ENCODE measurements at places on chromosomes 5 and 9. TPM values are rescaled to one million over a fixed set of nuclear protein-coding genes. Genes with fewer than 3 reads are reported as not detected.

Gene DMRTA1
- total RNA-seq = 1.3 TPM

- no peak for DNase-seq
These were observed 542.0 kb upstream of the TRPC7 start for GRCh38 chr5:136907371-136907770.

DNA sequence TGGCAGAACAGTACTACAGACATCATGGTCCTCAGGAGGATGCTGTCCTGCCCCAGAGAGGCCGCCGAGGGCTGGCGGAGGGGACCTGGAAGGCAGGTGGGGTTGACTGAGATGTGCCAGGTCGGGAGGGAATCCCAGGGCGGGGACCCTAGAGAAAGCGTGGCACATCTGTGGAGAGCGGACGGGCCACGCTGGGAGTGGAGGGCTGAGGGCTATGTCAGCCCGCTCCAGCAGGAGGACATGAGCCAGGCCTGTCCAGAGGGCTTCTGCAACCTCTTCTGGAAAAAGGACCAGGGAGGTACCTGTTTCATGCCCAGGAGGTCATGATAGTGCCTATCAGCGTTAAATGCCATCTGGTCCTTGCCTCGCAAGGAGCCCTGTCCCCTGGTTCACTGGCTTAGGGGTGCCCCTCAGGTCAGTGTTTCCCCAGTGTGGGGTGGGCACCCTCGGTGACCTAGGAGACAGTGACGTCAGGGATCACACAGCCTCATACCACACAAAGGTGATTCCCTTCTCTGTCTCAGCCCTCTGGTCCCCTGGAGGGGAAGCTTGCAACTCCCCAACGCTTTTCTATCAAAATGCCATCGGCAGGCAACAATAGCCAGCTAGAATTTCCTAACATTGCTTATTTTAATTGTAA lies 103.6 kb upstream of the IER5L start:
- DNase-seq = no peak

- DNase-seq = no peak
These were observed 16.1 kb downstream of the ZFR start for GRCh38 chr5:32428426-32428825.

- no peak for DNase-seq
These were observed 415.9 kb upstream of the KLF4 start for GRCh38 chr9:107905308-107906020.

DNA sequence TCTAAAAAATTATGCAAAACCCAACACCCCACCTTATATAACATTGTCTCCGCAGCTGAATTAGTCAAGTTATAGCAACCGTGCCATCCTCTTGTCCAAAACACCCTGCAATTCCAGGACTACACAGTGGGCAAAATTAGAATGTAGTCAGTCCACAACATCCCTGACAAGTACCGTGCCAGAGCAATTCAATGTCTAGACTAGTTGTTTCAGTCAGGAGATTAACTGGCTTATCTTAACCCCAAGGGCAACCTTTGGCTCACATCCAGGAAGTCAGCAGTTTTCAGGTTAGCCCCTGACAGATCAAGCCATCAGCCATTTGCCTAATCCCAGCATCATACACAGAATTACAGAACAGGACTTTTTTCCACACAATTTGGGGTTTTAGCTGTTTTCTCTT lies 240.8 kb upstream of the TMEM161B start:
- no peak for DNase-seq

Gene STRBP
- total RNA-seq = 14.5 TPM

Gene ADAMTS16
- 3.9 TPM for total RNA-seq

Gene POLE3
- 114 TPM for total RNA-seq

DNA sequence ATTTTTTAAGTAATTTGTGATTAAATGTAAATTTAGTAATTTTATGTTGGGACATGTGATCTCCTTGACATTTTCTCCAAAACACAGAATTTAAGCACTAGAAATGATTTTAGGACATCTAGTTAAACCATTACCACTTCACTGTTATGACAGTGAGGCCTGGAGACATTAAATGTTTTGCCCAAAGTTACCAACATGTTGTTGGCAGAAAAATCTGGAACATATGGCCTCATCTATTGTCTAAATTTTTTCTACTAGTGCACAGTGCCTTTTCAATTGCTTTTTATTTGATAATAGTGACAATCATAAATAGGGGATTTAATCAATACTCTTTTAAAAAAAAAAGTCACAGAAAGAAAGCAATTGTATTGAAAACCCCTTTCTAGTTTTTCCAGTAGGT lies 45.6 kb downstream of the PIK3R1 start:
- DNase-seq = no peak

- DNase-seq = no peak
These were observed 1.1 kb upstream of the FAM78A start for GRCh38 chr9:131277287-131277909.

Gene FAM120A
- total RNA-seq = 99.0 TPM

Gene LEAP2
- total RNA-seq = 0.77 TPM

Gene SLIT3
- total RNA-seq = 0.08 TPM

GRCh38 chr9:89690334-89690912 lies 85.6 kb downstream of the GADD45G start:
- no peak for DNase-seq

DNA sequence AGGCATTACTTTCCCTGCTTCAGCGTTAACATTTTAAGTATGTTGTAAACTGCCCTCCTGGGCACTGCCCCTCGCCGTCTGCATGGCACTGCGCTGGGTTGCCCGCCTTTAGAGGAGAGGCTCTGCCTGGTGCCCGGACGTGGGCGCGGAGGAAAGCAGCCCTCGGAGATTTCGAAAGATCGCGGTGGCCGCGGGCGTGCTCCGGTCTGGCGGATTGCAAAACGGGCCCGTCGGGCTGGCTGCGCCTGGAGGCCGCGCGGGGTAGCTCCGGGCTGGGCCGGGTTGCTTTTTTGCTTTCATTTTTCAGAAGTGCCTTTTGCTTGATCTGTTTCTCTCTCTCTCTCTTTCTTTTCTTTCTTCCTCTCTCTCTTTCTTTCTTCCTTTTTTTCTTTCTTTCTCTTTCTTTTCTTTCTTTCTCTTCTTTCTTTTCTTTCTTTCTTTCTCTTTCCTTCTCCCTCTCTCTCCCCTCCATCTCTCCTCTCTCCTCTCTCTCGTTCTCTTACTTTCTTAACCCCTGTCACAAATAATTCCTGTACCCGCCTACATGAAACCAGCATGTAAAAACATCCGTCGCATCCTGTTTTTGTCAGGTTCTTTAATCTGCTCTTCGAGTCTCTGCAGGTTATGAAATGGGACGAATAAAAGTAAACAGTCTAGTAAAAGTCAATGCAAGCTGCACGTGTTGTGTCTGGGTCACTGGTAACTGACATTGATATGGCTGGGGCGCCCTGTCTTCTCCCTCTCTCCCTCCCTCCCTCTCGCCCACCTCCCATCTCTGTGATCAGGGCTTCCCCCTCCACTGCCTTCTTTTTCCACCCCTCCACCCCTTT lies 1.7 kb downstream of the FST start:
- DNase-seq = peak; percentile 66

DNA sequence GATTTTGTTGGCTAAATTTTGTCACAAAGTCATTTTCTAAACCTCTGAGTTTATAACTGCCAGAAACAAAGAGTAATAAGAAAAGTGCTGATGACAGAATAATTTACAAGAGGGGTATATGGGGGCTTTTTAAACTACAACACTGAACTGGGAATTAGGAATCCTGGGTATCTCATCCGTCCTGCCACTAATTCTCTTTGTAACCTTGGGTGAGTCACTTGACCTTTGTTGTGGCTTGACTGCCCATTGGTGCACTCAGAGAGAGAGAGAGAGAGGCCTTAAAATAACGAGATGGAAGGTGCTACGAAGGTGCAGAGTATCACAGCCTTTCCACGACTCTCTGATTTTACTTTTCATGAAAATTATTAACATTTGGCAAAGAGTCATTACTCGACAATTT lies 130.3 kb upstream of the CNTLN start:
- no peak for DNase-seq

DNA sequence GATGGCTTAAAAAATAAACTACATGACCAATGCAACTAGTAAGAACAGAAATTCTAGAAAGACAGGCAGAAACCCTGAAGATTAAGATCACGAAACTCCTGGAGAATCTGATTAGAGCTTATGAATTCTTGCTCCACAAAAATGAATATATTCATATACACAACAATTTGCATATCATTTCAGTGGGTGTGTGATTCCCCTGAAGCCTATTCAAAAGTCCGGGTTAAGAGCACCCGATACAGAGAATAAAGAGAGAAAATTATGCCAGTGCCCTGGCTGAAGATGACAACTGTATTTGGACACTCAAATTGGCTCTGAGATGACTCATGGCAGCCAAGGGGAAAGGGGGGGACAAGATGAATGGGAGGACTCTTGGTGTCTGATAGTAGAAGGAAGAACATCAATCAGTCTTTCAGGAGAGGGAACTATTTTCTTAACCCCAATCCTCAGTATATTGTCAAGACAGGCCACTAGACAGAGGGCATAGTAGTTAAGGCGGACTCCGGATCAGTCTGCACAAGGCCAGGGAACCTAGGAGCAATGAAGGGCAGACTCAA lies 6.0 kb downstream of the TMOD1 start:
- DNase-seq = no peak

DNA sequence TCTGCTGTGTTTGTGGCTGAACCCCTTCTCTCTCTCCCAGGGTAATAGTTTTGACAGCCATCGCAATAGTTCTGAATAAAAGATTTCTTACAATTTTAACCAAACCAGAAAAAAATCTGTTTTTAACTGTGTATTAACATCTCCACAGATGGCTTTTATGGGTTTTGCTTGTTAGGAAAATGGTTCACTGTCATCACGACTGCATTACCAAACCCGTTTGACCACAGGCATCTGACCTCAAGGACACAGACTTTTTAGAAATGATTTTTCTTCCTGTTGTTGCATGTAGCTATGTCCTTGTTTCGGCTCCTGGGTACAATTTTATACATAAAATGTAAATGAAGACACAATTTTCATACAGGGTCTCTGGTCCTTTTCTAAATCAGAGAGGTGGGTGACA lies 316.1 kb downstream of the IRX1 start:
- DNase-seq = no peak

DNA sequence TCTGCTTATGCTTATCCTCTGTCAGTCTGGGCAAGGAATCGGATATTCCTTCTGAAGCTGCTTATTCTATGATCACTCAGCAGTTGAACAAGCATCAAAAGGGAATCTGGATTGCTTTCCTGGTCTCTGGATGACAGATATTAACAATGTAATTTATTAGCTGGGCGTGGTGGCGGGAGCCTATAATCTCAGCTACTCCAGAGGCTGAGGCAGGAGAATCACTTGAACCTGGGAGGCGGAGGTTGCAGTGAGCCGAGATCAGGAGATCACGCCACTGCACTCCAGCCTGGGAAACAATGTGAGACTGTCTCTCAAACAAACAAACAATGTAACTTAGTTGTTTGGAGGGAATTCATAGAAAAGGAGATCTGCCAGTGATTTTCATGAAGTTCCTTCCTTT lies 45.4 kb downstream of the DMRT1 start:
- no peak for DNase-seq

Gene PCA3
- not detected for total RNA-seq

DNA sequence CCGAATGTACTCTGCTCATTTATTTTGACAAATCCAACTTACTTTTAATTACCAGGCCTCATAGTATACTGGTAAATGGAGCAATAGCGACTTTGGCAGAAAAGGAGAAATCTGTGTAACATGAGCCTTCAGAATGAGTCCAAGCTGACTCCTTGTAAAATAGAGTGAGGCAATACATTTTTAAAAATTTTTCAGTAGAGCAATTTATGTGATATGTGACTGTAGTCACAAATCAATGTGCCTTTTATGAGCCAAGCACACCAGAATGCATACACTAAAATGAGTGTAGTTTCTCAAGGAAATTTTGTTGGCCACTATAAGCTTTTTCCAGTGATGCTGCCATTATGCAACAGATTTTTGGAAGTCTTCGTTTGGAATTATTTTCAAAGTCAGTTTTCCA lies 73.8 kb downstream of the SNCAIP start:
- DNase-seq = no peak

Gene RNF180
- 3.4 TPM for total RNA-seq

DNA sequence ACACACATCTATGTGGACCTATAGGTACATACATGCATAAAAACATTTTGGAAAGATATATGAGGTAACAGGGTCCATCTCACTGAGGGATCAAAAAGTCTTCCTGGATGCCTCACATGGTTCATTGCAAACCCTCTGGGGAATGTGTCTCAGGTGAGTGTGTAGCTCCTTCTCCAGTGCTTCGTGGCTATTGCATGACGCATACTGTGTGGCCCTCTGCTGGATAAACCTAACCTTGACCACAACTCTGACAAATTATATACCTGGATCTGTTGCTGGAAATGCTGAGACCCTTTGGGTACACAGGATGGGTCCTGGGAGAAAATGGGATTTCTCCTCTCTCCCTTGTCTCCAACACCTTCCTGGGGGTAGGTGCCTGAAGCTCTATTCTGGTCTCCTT lies 91.9 kb downstream of the JAKMIP2 start:
- DNase-seq = peak; percentile 29

- no peak for DNase-seq
These were observed 4.6 kb upstream of the PRDM12 start for GRCh38 chr9:130659699-130660248.

Gene SGCD
- total RNA-seq = 0.43 TPM

Gene APBA1
- 1.3 TPM for total RNA-seq

DNA sequence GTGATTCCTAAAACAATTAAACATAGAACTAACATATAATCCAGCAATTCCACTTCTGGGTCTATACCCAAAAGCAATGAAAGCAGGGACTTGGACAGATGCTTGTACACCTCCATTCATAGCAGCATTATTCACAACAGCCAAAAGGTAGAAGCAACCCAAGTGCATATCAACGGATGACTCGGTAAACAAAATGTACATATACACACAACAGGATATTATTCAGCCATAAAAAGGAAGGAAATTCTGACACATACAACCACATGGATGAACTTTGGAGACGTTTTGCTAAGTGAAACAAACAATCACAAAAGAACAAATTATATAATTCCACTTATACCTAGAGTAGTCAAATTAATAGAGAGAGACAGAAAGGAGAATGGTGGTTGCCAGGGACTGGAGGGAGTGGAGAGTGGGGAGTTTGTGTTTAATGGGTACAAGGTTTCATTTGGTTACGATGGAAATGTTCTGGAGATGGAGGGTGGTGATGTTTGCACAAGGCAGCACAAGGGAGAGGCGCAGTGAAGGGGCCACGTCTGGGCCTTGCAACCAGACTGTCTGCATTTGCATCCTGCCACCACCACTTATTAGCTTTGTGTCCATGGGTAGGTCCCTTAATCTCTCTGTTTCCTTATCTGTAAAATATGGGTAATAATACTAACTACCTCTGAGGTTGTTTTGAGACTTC lies 36.3 kb upstream of the RLN1 start:
- peak; percentile 62 for DNase-seq
